ENCODE measurements at places on chromosomes 13 and 19.
A peak's percentile ranks its signal among the peaks of the same experiment; 100 is the strongest.

GRCh38 chr13:56019606-56020005 is 1121.1 kb upstream of the PRR20A start:
- DNase-seq, result no peak

DNA sequence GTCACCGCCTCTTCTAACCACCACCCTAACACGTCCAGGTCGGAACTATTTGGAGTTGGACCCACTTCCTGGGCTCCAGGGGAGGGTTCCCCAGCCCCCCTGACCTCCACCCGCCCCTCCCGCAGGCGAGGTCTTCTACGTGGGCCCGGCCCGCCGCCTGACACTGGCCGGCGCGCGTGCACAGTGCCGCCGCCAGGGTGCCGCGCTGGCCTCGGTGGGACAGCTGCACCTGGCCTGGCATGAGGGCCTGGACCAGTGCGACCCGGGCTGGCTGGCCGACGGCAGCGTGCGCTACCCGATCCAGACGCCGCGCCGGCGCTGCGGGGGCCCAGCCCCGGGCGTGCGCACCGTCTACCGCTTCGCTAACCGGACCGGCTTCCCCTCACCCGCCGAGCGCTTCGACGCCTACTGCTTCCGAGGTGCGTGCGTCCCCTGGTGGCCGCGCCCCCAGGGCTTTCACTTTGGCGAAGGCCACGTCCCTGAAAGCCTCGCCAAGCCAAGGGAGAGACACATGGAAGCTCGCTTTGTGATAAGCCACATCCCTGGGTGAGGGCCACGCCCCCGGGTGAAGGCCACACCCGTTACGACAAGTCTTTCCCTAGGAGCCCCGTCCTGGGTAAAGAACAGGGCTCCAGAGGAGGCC is 13.2 kb downstream of the NCAN start:
- DNase-seq, result no peak

DNA sequence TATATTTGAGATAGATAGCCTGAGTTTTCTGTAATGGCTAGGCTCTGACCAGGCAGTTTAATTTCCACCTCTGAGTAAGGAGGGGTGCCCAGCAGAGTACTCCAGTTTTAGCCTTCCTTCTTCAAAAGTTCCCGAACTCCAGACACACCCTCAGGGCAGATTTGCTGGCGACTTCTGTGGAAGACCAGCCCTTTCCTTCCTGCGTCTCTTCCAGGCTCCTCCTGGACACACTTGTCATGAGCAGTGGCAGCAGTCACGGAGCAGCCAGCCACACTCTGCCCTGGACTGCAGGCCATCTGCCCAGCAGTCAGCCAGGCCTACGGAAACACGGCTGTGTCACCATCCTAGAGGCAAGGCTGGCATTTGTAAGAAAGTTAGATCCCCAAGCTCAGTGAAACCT is 6.6 kb upstream of the FLT1 start:
- no peak for DNase-seq

- no peak for DNase-seq
Measured at GRCh38 chr13:113202912-113203311, 5.6 kb downstream of the PCID2 start.

DNA sequence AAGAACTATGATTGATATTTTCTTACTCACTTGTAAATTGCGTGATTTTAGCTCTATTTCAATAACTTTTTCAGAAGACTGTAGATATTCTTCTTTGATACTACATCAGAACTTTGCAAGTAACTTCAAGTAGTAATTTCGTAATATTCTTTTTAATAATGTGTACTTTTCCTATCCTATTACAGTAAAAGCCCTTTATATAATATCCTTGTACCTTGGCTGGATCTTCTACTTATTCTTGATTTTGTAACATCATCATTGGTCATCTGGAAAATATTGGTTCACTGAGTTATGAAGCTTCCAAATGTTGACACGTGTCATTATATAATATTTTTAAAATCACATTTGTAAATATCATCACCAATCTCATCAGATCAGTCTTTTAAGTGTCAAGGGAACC is 32.4 kb downstream of the POLR1D start:
- no peak for DNase-seq

GRCh38 chr19:34523408-34523807 is 41.9 kb downstream of the WTIP start:
- DNase-seq, result no peak

- DNase-seq, result no peak
Measured at GRCh38 chr13:38702669-38703068, 15.8 kb downstream of the FREM2 start.

DNA sequence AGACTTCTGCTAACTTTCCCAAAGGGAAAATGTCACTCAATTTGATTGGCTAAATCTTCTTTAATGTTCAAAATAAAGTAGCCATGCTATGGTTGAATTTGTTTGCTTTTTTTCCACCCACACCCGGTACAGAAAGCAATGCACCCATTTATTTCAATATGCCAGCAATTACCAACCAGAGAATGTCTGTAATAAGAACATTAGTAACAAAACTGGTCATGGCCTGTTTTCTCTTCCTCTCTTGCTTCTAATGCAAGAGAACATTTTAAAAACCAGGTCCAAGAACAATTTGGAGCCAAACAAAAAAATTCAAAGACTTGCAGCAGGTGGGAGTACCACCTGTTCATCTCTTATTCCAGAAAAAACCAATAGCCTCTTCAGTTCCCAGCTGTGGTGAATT is 1108.8 kb upstream of the PCDH20 start:
- DNase-seq, result no peak

- DNase-seq, result no peak
Measured at GRCh38 chr13:66405908-66406802, 824.0 kb downstream of the PCDH9 start.

- DNase-seq, result no peak
Measured at GRCh38 chr13:106683179-106683578, 115.2 kb upstream of the ARGLU1 start.

DNA sequence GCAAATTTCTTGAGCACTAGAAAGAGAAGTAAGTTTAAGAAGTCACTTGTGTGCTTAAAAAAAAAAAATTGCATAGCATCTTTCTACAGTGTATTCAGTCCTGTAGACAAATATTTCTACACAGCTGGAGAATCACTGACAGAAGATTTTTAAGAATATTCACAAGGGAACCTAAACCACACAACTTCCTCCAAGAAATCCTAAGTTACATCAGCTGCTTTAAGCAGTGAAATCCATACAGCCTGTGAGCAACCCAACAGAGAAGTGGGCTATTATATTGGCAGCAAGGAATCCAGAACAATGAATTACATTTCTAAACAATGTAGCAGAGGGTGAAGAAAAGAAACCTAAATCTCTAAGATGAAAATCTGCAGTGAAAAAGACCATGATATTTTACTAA is 1.5 kb downstream of the DOCK9 start:
- DNase-seq, result no peak

DNA sequence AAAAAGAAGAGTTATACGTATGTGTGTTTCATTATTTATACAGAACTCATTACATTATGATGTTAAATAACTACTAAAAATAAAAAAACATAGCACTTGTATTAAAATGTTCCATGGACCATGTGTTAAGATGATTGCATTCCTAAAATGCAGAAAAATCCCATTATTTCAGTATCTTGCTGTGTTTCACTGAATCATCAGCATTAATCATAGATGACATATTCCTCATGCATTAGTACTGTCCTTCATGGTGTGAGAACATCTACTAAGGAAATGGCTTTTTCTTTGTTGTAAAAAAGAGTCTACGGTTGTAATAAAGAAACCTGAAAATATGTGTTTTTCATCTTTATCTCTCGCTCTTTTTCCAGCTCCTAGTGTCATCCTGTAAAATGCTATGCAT is 416.5 kb downstream of the FGF14 start:
- no peak for DNase-seq

- DNase-seq, result peak; percentile 8
Measured at GRCh38 chr13:100751826-100752225, 77.2 kb upstream of the TMTC4 start.

- DNase-seq, result no peak
Measured at GRCh38 chr13:55569082-55569481, 1571.6 kb upstream of the PRR20A start.

DNA sequence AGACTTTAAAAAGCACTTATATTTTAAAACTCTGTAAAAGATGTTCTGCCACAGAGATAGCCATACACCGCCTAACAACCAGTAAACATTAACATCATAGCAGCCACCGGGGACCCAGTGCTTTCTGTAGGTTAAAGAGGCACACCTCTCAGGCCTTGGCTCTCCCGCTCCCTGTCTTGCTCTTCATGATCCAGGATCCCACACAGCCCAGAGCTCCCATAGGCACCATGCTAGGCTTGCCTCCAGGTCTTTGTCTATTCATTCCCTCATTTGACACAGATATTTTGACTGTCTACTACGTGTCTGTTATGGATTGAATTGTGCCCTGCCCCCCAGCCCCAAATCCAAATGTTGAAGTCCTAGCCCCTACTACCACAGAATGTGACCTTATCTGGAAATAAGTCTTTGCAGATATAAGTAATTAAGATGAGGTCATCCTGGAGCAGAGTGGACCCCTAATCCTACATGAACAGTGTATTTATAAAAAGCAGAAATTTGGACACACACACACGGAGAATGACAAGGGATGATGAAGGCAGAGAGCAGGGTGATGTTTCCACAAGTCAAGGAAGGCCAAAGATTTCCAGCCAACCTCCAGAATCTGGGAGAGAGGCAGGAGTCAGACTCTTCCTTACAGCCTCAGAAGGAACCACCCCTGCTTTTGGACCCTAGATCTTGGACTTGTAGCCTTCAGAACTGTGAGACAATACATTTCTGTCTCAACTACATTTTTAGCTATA is 272.6 kb downstream of the DNAJC15 start:
- no peak for DNase-seq

DNA sequence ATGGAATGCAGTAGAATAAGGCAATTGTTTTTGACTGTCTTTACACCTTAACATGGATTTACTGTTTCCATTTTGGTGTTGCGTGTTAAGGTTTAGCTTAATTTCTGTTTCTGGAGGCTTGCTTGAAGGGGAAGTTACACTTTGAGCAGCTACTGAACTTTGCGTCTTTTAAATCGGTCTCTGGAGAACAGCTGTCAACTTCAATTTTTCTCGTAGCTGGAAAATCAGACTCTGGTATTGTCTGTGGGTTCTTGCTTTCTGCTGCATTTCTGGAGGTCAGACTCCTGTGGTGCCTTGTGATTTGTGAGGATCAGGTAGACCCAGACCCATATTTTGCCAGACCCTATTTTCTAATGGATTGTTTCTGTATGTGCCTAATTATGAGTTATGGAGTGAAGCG is 146.7 kb downstream of the ATP8A2 start:
- DNase-seq, result no peak

GRCh38 chr19:19546751-19547162 is 8.7 kb downstream of the CILP2 start:
- DNase-seq, result no peak

DNA sequence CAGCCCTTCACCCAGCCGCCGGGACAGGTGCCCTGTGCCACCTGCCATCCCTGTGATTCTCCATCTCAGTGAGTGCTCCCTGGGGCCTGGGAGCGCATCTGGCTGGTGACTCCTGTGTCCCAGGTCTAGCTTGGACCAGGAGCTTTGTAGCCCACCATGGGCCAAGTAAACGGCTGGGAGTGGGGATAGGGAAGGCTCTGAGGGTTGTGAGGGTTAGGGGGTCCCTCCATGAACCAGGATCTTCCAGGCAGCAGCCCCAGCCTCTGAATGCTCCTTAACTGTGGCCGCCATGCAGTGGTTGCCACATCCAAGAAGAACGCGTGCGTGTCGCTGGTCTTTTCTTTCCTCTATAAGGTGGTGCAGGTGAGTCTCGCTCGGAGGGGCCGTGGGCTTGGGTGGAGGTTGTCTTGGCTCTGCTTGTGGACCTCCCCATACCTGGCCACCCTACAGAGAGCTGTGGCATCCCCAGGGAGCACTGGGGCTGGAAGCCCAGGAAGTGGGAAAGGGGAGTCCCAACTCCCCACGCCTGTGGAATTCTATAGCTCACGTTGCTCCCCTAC is 8.4 kb downstream of the AP1M1 start:
- no peak for DNase-seq

GRCh38 chr19:51064534-51065220 is at the start of gene KLK13:
KLK13 (minus strand) TSS chr19:51065092; CDS start chr19:51065067, 25 bp downstream.
- DNase-seq, result no peak

DNA sequence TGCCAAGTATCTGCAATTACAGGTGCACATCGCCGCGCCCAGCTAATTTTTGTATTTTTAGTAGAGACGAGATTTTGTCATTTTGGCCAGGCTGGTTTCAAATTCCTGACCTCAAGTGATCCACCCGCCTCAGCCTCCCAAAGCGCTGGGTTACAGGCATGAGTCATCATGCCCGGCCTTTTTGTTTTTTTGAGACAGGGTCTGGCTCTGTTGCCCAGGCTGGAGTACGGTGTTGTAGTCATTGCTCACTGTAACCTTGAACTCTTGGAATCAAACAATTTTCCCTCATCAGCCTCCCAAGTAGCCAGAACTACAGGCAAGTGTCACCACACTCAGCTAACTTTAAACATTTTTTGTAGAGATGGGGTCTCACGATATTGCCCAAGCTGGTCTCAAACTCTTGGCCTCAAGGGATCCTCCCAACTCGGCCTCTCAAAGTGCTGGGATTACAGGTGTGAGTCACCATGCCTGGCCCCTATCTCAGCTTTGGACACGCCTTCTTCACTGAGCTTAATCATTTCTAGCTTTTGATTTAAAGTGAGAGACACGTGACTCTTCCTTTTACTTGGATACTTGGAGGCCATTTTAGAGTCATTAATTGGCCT is 4.0 kb upstream of the IRGC start:
- DNase-seq, result no peak

- DNase-seq, result no peak
Measured at GRCh38 chr19:43784241-43784980, 3.6 kb upstream of the KCNN4 start.

- peak; percentile 52 for DNase-seq
Measured at GRCh38 chr19:11479898-11480714, 740 bp downstream of the ELAVL3 start.

- no peak for DNase-seq
Measured at GRCh38 chr19:16778796-16779411, 50.3 kb upstream of the SIN3B start.

GRCh38 chr13:113749967-113750366 is 9.1 kb upstream of the TMEM255B start:
- no peak for DNase-seq

DNA sequence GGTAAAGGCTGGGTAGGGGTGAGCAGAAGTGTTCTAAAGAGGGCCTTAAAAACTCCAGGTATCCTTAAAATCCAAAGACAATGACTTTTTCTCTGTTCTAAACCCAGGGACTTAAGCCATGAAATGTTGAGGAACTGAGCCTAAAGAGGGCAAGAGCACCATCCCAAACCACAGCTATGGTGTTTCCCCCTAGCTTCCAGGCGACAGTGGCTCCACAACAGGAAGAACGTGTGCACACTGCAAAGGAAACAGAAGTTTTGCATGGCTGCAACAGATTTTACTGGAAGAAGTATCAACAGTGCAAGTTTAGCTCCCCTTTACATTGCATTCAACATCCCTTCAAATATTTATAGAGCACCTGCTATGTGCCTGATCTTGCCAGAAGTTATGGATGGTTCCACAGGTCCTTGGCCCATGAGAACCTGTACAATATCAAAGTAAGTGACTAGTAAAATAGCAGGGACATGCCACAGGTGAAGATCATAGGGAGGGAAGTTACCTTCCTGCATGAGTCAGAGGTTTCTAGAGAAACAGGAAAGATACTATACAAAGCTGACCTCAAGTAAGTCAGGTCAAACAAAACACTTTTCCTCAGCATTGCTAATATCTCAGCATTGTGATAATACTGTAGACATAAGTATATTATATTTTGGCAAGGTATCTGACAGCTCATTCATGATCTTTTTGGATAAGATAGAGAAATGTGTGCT is 8.4 kb upstream of the KCTD12 start:
- no peak for DNase-seq

GRCh38 chr13:44155422-44156293 is 218.0 kb upstream of the SERP2 start:
- DNase-seq, result no peak

- no peak for DNase-seq
Measured at GRCh38 chr13:81686877-81687276, 1346.0 kb upstream of the SPRY2 start.

Data from C1 segment of cervical spinal cord (tissue), 14 donors.